Stimulated activated CD8-positive, alpha-beta memory T cell treated with anti-CD3 and anti-CD28 coated beads, Interleukin-4, amount 100 ng/mL, for 4 hours (primary cell): ENCODE measurements at places on chromosomes 3 and 15.

GRCh38 chr15:90221246-90221900 is 12.4 kb downstream of the CIB1 start:
- no peak for DNase-seq

GRCh38 chr3:177483182-177483967 is 286.1 kb upstream of the TBL1XR1 start:
- DNase-seq = no peak

DNA sequence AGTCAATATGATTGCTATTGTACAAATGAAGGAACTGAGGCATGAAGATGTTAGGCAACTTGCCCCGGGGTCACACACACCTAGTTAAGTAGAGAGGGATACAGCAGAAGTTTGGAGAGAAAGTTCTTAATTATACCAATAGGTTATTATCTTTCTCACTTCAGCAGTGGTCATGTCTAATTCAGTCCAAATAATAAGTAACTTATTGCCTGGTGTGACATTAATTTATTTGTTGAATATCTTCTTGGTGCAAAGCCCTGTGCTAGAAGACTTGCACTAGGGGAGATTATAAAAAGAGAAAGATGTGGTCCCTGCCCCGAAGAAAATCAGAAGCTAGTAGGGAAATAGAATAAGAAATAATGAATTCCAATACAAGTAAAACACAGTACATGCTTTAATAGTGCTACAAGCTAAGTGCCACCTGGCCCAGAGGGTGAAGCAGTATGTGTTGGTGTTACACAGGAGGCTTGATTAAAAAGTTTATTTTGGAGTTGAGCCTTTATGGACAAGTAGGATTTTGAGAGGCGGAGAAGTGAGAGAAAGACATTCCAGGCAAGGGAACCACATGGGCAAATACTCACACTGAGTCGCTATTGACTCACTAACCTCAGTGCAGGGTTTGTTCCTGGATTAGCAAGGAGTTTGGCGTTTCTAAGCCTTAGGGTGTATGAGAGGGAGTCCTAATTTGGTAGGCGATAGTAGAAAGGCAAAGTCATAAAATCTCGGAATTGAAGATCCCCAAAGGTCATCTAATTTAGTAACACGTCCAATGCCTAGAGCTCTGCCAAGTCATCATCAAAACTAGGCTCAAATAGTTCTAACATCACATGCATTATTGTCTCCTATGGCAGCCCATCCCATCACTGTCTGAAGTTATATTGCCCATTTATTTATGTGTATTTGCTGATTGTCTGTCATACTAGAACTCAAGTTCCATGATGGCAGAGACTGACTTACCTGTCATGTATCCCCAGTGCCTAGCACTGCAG is 19.2 kb upstream of the GSK3B start:
- no peak for DNase-seq

- DNase-seq = no peak
These were observed 284.5 kb upstream of the TLE3 start for GRCh38 chr15:70382009-70382749.

- DNase-seq = no peak
These were observed 29.5 kb downstream of the CLEC3B start for GRCh38 chr3:45055411-45056143.

- DNase-seq = no peak
These were observed 633.1 kb downstream of the ZPLD1 start for GRCh38 chr3:103067963-103068362.

DNA sequence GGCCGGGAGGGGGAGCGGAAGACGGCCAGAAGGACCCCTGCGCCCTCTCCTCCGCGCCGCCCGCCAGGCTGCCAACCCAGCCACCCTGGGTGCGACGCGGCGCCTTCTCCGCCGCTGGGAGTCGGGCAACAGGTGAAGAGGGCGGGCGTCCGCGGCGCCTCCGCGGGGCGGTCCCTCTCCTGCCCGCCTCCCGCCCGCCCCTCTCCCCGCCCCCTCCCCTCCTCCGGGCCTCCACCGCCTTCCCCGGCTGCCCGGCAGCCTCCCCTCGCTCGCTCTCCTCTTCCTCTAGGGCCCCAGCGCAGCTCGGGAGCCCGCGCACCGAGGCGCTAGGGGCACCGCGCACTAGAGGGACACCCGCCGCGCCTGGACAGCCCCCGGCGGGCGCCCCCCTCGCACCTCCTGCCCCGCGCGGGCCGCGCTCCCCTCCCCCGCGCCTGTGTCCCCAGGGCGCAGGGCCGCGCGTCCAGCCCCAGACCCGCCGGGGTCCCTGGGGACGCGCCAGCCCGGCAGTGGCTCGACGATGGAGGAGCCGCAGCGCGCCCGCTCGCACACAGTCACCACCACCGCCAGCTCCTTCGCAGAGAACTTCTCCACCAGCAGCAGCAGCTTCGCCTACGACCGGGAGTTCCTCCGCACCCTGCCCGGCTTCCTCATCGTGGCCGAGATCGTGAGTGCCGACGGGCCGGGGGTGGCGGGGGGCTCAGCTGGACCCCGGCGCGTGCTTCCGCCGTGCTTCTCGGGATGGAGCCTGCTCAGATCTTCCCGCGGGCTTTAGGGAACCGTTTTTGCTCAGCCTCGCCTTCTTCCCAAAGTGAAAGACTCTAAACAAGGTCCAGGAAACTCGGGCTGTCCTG is at the start of gene CMTM8:
Gene CMTM8, plus strand, starts transcription at position 228 of the 854 bp plus-strand sequence. Its CDS starts 293 bp downstream, at position 521.
- no peak for DNase-seq

GRCh38 chr3:5022187-5022965 is 43.1 kb downstream of the BHLHE40 start:
- no peak for DNase-seq

GRCh38 chr3:107132674-107133073 is 244.6 kb upstream of the CCDC54 start:
- no peak for DNase-seq

DNA sequence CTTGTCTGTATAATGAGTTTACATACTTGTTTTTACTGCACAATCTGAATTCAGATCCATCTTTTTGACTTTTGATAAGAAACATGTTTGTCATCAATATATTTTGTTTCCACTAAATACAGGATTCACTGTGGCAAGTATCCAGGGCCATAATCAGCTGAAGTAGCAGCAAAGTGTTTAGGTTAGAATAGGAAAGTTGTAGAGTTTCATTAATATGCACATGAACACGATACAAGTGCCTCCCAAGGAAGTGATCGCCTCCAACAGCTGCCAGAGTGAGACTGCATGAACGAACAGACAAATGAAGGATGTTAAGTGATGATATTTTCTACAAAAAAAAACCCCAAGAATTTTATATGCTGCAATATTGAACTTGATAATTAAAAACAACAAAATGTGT is 204.3 kb downstream of the TBL1XR1 start:
- DNase-seq = no peak

DNA sequence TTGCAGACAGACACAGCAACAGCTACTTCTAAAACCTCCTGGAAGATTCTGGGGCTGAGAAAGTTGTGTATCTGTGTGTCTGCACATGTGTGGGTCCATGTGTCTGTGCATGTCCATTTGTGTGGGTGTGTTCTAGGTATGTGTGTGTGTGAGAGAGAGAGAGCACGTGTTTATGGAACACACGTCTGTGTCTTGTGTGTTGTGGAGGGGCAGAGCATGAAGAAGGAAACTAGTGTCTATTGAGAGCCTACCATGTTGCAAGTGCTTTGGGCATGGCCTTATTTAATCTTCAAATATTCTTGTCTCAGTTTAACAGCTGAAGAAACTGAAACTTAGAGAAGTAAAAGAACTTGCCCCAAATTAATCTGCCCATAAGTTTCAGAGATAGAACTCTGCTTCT is 327.5 kb downstream of the UACA start:
- no peak for DNase-seq

DNA sequence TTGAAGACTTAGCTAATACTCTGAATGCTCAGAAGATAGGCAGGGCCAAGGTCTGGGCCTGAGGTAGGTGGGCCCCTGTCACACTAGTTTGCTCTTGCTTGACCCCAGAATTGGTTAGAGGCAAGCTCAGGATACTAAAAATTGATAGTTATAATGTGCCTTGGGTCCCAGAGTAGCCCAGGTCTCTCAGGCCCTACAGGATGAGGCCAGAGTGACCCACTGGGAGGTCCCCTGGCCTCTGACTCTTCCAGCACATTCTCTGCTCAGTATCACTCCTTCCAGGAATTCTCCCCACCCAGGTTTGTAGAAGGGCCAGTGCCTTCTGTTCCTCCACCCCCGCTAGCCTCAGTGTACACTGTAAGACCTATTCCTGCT is 667 bp upstream of the KLHDC8B start:
- DNase-seq = no peak

GRCh38 chr3:71618538-71618937 is 35.0 kb upstream of the FOXP1 start:
- DNase-seq = no peak

GRCh38 chr3:186644683-186645082 is 4.5 kb downstream of the FETUB start:
- DNase-seq = no peak

- DNase-seq = no peak
These were observed 84.7 kb downstream of the DCUN1D1 start for GRCh38 chr3:182895513-182896112.

- no peak for DNase-seq
These were observed 19.2 kb upstream of the MEF2A start for GRCh38 chr15:99546441-99547100.

GRCh38 chr3:13479332-13479581 is 849 bp upstream of the HDAC11 start:
- no peak for DNase-seq

DNA sequence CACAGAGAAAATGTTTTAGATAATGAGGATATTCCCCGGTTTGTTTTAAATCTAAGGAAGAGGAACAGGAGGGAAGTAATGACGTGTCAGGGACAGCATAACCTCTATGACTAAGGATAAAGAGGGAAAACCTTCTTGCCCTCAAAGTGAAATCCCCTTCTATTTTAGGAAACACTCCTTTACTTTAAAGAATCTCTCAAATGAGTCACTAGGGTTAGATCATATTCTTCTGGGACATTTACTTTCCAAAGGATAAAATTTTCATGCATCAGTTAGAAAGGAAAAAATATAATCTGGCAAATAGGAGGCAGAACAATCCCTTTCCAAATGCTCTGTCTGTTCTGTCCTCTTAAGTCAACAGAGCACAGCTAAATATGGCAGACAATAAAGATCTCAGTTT is 43.2 kb upstream of the UBE2E2 start:
- DNase-seq = no peak

DNA sequence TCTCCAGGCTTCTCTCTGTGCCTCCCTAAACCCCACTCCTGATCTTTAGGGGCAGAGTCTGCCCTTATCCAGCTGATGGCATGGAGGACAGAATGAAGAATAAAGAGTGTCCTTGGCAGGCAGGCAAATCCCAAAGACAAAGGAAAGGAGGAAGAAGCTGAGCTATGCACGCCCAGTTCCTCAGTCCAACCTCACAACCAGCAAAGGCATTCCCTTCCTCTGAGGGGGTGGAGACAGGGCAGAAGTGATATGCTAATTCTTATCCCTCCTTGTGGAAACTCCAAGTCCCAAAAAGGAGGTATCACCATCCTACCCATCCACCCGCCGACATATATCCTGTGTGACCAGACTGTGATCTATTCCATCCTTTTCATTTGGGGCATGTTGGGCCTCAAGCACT is 10.5 kb upstream of the CCDC54 start:
- DNase-seq = no peak

- no peak for DNase-seq
These were observed 281.6 kb downstream of the PLCL2 start for GRCh38 chr3:17166369-17166768.

- DNase-seq = no peak
These were observed 26.1 kb upstream of the SFMBT1 start for GRCh38 chr3:53071882-53072431.

- DNase-seq = no peak
These were observed 932 bp downstream of the ARL8B start for GRCh38 chr3:5122741-5123706.

DNA sequence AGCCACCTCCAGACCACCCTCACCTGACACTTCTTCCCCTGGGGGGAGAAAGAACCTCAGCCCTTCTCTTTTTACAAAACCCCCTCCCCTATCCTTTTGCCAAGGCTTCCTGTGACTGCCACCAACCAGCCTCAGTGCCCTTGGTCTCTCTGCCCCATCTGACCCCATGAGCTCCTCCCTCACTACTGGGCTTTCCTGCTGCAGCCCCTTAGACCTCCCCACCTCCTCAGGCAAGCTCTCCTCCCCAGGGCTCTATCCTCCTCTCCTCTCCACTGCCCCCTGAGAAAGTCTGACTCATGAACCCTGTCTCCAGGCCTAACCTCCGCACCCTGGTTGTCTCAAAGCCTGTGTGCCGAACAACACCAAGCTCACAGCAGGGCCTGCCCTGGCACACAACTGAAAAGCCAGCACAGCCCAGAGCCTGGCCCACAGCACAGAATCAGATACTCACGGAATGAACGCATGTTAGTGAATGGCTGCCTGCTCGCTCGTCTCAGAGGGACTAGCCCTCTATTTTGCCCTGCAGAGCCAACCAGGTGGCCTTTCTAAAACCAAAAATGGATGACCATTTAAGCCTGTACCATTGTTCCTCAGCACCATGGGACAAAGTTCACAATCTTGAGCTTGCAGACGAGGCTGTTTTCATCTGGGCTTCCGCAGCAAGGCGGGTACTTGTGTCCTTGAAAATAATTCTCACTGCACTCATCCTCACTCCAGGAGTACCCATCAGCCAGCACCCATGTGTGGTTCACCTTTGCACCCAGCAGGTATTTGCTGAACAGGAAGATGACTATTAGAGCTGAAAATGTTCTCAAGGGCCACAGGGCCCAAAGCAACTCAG is 1.7 kb downstream of the CHDH start:
- no peak for DNase-seq

- peak; percentile 39 for DNase-seq
These were observed 656 bp downstream of the CD47 start for GRCh38 chr3:108090049-108090700.

- DNase-seq = no peak
These were observed 148.8 kb downstream of the TPRA1 start for GRCh38 chr3:127441764-127442163.

GRCh38 chr15:34927726-34928125 is 41.8 kb downstream of the AQR start:
- DNase-seq = no peak

GRCh38 chr3:105584003-105584790 is 217.5 kb downstream of the ALCAM start:
- no peak for DNase-seq
